ENCODE measurements at places on chromosomes 12 and 14.

DNA sequence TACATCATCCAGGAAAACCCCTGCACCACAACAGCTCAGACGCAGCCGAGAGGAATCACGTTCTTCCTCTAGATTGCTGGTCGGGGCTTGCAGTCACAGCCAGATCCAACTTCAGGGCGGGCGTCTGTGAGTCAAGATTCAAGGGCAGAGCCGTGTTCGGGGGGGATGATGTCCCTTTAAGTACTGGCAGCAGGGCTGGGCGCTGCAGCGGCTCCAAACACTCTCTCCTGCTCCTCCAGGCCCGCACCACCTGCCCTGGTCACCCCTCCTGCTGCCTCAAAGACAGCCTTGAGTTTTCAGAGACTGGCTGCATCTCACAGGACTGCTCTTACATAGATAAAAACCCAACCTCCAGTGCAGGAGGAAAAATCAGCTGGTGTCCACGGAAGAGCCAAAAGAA, 68.3 kb downstream of the KDM2B start:
- DNase-seq = no peak

DNA sequence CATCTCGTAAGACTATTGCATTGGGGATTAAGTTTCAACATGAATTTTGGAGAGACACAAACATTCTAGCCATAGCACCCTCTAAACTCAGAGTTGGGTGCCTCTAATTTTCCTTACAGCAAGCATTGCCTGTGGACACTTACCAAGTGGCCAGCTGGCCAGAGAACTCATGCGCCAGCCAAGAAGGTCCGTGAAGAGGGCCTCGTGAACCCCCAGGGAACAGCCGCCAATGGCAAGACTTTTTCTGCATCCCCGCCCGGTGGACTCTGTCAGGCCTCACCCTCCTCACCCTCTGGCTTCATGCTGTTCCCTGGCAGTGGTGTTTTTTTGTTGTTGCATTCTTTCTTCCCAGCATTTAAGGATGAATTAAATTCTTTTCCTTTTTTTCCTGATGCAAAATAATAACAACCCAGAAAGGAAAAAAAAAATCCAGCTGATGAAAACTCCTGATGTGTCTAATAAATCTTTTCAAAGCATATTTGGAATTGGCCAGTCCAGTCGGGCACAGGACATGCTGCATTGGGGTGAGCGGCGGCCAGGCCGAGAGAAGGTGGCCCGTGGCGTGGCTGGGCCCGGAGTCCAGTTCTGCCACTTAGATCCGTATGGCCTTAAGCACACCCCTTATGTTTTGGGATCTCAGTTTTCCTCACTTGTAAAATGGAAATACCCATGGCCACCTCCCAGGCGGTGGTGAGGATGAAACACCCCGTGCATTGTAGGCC, 191.9 kb upstream of the DIO3 start:
- no peak for DNase-seq

DNA sequence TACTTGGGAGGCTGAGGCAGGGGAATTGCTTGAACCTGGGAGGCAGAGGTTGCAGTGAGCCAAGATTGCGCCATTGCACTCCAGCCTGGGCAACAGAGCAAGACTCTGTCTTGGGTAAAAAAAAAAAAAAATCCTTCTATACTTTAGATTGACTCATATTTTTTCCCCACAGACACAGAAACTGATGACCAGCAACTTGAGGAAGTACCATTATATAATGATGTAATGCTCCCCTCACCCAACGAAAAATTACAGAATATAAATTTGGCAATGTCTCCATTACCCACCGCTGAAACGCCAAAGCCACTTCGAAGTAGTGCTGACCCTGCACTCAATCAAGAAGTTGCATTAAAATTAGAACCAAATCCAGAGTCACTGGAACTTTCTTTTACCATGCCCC, 24.3 kb upstream of the SNAPC1 start:
- DNase-seq = no peak

- DNase-seq = peak; percentile 16
Measured at GRCh38 chr12:18375131-18375530, 113.8 kb downstream of the PIK3C2G start.

- peak; percentile 73 for DNase-seq
Measured at GRCh38 chr14:60561845-60562746, 53.1 kb downstream of the SIX6 start.

DNA sequence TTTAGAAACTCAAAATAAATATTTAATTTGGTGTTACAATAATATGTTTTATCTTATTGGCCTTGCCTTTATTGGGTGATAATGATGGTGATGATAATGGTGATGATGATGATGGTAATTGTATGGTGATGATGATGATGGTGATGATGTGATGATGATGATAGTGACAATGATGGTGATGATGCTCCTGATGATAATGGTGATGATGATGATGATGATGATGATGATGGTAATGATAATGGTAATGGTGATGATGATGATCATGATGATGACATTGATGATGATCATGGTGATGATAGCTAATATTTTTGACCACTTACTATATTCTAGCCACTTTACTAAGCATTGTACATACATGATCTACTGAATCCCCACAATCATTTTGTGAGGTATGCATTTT, 1548.6 kb upstream of the TMEM132C start:
- DNase-seq = no peak

- DNase-seq = peak; percentile 95
Measured at GRCh38 chr14:101072945-101073597, 169.5 kb upstream of the RTL1 start.

- peak; percentile 30 for DNase-seq
Measured at GRCh38 chr12:116416166-116416565, 138.7 kb upstream of the MED13L start.

GRCh38 chr12:3931776-3932175, 58.6 kb upstream of the PARP11 start:
- DNase-seq = peak; percentile 4

- DNase-seq = no peak
Measured at GRCh38 chr14:74697011-74697410, 15.9 kb downstream of the AREL1 start.

GRCh38 chr14:32602699-32603098, 273.6 kb downstream of the AKAP6 start:
- DNase-seq = no peak

- DNase-seq = no peak
Measured at GRCh38 chr12:109047081-109047805, 5.1 kb upstream of the USP30 start.

GRCh38 chr12:105015543-105015942, 29.4 kb downstream of the NOPCHAP1 start:
- DNase-seq = no peak

GRCh38 chr14:97046967-97047366, 249.8 kb downstream of the VRK1 start:
- no peak for DNase-seq

- no peak for DNase-seq
Measured at GRCh38 chr12:15472036-15472435, 149.7 kb downstream of the PTPRO start.

- DNase-seq = no peak
Measured at GRCh38 chr14:36767603-36768281, 106.1 kb downstream of the PAX9 start.

DNA sequence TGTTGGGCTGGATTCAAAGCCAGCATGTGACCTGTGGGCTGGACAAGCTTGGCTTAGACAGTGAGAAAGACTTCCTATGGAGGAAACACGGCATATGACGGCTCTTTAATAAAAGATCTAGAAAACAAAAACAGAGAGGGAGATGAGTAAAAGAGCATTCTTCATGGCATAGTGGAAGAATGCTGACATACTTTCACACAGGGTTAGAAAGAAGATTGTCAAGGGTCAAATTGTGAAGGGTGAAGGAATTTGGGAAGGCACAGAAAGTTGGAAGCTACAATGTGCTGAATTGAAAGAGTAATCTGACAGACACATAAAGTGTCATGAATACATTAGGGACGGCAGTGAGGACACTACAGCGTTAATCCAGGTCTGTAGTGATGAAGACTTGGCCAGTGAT, 63.4 kb downstream of the GALNT4 start:
- DNase-seq = no peak

- DNase-seq = peak; percentile 74
Measured at GRCh38 chr14:35365130-35366055, 39.2 kb downstream of the NFKBIA start.

GRCh38 chr12:54658306-54659264, 10.4 kb upstream of the DCD start:
- no peak for DNase-seq

DNA sequence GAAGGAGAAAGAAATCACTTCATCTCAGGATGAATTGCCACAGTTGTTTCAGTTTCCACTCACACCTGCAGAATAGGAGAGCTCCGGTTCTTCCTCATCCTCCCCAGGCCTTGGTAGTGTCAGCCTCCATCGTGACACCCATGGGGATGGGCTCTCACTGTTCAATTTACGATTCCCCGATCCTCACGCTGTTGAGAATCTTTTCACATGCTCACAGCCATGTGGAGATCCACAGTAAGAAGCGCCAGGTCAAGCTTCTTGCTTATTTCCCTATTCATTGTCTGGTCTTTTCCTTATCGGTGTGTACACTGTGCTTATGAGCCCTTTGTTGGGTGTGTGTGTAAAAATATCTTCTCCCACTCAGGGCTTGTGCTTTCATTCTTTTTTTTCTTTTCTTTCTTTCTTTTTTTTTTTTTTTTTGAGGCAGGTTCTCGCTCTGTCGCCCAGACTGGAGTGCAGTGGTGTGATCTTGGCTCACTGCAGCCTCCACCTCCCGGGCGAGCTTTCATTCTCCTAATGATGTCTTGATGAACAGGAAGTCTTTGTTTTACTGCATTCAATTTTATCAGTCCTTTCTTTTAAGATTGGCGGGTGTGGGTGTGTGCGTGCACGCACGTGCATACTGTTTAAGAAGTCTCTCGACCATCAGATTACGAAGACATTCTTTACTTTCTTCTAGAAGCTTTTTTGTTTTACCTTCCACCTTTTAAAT, 21.5 kb downstream of the RIN3 start:
- DNase-seq = no peak

GRCh38 chr14:85501751-85502150, 28.2 kb upstream of the FLRT2 start:
- DNase-seq = no peak

DNA sequence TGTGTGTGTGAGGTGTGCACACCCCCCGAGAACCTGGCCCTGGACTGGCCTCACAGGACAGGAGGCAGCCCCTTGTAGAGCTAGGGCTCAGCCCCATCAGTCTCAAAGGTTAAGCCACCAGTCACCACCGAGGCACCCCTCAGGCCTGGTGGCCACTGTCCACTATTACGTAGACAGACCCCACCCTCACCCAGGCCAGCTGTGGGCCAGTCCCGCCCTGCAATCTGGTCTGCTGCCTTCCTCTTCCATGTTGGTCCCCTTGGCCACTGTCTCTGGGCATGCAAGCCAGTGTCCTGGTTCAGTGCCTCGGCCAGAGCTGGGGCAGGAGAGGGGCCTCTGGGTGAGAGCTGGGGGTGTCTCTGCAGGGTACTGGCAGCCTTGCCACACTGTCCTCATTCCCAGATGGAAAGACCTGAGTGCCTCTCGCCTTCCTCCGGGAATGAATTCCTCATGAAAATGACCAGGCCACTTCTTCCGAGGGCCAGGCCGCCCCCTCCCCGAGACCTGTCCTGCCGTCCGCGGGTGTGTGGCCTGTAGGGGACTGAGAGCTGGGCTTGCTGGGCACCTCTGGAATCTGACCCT, 897 bp upstream of the TEX22 start:
- no peak for DNase-seq

DNA sequence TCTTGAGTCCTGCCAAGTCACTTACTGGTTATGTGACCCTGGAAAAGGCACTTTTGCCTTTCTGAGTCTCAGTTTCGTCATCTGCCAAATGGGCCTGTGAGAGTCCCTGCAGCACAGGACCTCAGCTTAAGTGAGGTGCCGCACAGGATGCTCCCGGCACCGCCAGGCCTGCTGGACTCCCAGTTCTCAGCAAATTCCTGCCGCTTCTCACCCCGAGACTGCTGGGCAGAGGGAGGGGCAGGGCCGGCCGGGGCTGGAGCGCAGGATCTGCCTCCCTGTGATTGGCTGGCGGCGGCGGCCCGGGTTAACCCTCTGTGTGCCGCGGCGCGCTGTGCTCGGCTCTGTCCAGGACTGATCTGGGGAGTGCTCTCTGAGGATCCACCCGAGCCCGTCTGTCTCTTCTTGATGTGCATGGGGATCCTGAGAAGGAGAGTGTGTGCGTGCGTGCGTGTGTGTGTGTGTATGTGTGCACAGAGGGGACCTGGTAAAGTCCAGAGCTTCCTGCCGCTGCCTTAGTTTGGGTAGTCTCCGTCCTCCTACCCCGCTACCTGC, 8.6 kb downstream of the SETD1B start:
- DNase-seq = peak; percentile 58

Data from fibroblast of skin of abdomen (primary cell).